Right ventricle myocardium inferior (tissue), 1 donor: ENCODE measurements at places on chromosomes 12 and 14.

DNA sequence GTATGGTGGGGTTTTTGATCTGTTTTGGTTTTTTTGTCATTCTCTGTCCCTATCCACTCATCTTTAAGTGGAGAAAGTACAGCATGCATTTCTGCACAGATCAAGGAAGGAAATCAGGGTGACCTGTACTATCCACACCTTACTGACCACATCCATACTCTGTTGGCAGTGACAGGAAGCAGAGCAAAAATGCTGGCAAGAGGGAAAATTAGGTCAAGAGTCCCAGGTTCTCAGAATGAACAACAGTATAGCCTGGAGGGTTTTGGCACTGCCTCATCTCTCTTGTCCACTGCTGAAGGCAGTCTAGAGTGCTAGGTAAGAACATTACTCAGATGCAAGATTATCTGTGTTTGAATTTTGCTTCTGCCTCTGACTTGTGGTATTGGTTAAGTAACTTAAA lies 70.7 kb downstream of the TAOK3 start:
- no peak for DNase-seq

- no peak for DNase-seq
Observed at GRCh38 chr14:90661866-90662265, 154.4 kb downstream of the TTC7B start.

GRCh38 chr12:6088921-6089747 lies 35.3 kb downstream of the VWF start:
- no peak for DNase-seq

DNA sequence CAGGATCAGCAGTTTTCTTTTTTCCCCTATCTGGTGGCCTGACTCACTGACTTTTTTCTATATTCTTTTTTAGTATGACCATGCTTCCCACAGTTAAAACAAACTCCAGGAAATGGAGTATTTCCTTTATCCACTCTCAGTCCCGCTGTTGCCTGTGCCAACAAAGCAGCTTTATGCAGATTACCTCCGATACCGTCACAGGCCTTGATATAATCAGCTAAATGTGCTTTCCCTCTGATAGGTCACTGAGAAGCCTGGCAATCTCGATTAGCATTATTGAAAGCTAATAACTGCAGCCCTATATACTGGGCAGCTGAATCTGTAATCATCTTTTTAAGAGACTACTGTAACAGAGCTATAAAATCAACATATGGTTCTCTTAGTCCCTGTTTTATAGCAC lies 243.6 kb downstream of the KIF21A start:
- DNase-seq: no peak

DNA sequence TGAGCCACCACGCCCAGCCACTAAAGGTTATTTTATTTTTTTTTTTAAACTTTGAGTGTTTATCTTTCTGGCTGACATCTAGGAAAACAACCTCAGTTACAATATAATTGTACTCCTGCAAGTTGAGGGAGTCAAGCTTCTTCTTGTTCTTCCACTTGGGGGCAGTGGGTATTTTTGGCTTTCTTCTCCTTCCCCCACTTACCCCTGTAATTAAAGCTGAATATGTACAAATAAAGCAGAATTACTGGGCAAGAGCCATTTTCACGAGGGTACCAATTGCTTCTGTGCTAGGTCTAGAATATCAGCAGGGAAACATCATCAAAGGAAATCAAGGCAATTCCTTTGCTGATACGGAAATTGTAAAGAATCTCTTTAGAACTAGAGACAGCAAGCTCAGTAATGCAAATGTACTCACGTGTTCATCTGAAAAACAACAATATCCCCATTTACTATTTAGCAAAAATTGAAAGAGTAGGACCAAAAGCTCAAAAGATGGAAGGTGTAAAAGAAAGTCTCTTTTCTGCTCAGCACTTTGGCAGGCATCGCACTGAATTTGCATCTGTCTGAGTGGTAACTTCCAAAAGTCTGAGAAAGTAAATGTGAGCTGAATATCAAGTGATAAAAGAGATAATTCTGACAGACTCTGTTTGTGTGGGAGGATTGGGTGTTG lies 72.8 kb downstream of the TAOK3 start:
- no peak for DNase-seq

DNA sequence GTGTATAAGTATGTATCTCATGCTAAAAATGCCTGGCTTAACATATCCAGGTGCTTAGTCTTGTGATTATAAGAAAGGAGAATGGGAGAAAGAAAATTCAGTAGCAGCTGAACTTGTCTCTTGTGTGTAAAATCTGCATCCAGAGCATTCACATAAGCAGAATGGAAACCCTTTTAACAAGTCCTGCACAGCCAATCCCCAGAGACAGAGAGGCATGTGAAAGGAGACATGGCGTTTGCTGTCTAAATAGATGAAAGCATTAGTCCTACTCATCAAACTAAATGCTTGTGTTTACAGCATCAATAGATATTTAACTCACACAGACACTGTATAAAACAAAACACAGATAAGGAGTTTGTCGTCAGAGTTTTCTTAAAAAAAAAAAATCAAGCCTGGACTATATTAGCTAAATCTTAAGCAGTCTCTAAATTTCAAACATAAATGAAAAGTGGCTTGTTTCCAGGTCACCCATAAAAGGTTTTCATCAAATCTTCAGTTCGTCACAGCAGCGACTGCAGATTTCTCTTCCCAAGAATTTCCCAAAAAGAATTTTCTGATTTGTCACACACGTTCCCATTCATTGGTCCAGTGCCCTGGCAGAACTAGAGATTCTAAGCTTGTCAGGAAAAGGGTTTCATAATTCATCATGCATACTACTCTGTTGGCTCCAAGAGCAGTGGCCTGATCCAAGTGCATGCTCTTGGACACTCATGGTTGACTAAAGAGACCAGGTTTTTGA lies 249.2 kb downstream of the BTG1 start:
- no peak for DNase-seq

GRCh38 chr14:70190156-70190555 lies 1.4 kb upstream of the SLC8A3 start:
- DNase-seq: no peak

- no peak for DNase-seq
Observed at GRCh38 chr12:105281694-105282049, 45.7 kb upstream of the APPL2 start.

DNA sequence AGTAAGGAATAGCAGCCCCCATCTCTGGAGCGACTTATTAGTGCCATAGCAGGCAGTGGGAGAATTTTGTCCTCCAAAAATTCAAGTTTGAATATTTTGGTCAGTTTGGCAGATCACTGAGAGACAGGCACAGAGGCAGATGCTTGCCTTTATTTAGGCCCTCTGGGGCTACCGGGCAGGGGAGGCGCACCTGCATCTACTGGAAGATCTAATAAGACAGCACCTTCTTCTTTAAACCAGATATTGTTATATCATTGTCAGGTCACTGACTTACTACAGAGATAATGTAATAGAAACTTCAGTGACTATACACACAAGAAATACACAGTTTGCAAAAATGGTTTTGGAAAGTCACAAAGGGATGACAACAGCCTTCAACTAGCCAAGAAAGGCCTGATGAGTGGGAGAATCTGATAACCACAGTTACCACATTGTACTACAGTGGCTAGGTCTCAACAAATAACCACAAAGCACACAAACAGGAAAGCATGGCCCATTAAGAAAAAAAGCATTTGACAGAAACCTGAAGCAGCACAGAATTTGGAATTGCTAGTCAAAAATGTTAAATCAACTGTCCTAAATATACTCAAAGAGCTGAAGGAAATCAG lies 56.8 kb downstream of the CDK17 start:
- no peak for DNase-seq

GRCh38 chr14:61889914-61890351 lies 127.7 kb downstream of the SNAPC1 start:
- no peak for DNase-seq

DNA sequence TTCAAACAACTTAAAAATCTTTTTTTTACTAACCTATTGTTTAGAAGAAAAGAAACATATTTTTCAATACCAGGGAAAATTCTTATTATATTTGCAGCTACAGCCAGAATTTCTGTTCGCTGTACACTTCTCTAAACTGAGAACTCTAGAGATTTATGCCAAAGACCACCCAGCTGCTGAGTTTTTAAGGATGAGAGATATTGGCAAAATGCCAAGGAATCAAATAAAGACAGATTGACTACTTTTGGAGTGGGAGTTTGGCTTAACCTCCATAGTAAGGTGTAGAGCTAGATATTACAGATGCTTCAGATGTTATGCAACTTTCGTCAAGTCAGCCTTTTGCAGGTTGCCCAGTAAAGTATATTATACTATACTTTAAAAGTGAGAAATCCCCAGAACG lies 71.8 kb downstream of the TTLL5 start:
- no peak for DNase-seq

DNA sequence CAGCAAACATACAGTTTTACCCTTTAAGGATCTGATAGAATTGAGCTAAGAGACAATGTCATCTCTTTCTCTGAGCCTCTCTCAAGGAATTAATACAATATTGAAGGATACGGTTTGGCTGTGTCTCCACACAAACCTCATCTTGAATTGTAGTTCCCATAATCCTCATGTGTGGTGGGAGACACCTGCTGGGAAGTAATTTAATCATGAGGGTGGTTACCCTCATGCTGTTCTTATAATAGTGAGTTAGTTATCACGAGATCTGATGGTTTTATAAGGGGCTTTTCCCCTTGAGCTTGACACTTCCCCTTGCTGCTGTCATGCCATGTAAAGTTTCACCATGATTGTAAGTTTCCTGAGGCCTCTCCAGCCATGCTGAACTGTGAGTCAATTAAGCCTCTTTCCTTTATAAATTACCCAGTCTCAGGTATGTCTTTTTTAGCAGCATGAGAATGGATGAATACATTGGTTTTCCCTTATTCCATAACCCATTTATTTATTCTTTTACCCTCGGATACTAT lies 47.6 kb downstream of the TMEM30B start:
- DNase-seq: no peak

DNA sequence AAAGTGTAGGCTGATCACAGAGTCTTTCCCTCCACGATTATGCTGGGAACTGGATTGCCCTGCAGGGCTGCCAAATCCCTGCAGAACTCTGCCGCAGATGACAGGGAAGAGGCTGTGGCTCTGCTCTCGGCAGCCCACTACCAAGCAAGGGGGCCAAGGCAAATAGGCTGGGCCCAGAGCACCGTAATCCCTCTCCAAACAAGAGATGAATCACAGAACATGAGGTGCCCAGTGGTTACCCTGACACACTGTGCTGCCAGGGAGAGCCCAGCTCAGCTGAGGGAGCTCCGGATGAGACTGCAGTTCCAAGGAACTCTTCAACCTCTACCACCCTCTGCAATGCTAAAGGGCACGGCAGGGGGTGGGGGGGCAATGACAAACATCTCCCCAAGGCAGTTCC lies 33.9 kb downstream of the STON2 start:
- no peak for DNase-seq

DNA sequence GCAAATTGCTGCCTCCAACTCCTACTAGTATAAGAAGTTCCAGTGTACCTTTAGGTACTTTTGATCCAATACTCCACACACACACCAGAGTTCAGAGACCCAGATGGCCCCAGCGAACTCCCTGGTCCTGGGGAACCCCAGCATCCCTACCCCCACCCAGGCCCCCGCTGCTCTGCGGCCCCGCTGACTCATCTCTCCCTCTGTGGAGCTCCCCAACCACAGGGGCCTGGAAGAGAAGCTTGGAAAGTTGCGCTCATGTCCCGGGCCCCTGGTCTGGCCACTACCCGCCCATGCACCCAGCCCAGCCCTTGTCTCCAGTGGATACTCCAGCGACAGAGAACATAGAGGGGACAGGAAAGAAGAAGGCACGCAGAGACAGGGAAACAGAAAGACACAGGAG lies 4.2 kb upstream of the SP7 start:
- no peak for DNase-seq

DNA sequence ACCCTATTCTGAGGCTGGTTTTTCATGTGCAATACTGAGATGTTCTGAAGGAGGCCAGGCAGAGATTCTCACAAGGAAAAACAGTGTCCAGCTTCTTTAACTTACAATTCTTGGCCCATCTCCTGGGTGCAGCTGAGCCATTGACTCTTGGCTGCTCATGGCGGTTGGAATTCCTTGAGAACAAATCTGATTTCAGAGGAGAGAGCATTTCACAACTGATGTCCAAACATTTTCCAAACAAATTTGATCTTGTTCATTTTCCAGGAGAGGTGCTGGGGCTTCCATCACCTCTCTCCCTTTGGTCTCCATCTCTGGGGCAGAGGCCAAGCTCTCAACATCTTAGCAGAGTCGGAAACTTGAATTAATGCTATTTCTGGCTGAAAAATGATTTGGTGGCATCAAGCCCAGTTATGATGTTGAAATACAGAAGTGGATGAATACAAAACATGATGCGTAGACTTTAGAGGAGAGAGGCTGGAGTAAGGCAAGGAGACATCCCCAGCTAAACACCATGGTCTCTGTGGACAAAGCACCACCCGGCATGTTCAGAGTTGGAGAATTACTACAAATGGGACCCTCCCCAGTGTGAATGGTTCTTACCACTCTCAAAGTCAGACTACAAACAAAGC lies 593.0 kb downstream of the VRK1 start:
- DNase-seq: no peak

DNA sequence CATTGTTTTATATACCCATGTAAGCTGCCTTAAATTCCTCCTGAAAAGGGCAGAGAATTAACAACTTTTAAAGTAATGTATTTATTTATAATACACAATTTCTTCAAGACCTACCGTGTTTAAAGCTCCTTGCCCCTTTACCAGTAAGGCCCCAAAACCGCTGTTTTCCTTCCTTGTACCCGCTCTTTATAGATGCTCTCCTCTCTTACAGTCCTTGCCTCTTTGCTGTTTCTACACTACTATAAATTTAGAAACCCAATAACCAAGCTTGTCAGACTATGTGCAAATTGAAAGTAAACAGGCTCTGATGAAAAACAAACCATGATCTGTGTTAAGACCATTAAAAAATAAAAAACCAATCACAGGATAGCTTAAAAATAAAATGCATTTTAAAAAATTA lies 3.9 kb downstream of the MPHOSPH9 start:
- no peak for DNase-seq

GRCh38 chr12:107560899-107561285 lies 124.7 kb upstream of the PWP1 start:
- DNase-seq: no peak

DNA sequence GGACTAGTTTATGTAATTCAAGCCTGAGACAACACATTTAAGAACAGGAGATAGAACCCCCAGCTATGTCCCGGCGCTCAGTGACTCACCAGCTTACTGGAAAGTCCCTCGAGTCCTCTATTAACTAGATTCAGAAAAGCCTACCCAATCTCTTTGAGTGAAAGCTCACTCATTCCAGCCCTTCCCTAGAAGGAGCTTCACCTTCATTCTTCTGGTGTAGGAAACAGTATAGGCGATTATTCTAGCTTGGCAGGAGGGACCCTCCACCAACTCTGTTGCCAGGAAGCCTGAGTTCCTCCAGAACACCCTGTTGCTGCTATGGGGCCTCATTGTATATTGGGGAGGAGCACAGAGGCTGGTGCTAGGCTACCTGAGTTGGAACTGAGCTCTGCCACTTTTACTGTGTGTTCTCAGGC lies 57.2 kb upstream of the AEBP2 start:
- no peak for DNase-seq

GRCh38 chr12:70194076-70194475 lies 49.2 kb upstream of the CNOT2 start:
- DNase-seq: no peak

DNA sequence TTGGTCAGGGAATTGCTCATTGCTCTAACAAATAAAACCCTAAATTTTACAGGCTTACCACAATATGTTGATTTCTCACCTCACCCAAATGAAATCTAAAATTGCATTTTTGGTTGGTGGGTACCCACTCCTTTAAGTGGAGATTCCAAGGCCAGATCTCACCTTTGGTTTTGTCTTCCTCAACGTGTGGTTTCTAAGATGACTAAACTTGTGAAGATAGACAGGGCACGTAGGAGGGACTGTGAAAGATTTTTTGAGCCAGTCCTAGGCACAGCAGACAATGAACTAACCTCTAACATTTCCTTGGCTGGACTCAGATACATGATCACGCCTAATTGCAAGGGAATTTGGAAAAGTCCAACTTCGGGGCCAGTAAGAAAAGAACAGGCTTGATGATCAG lies 1003.9 kb downstream of the FLRT2 start:
- DNase-seq: no peak
